ENCODE measurements at places on chromosomes 16 and 17. TPM values are rescaled to one million over a fixed set of nuclear protein-coding genes. Genes with fewer than 3 reads are reported as not detected.

Gene SLC6A4
- total RNA-seq = 0.98 TPM

Gene TBKBP1
- 13.8 TPM for total RNA-seq

Gene EXOSC6
- 19.2 TPM for total RNA-seq

Gene KRTAP17-1
- not detected for total RNA-seq

Gene LPO
- not detected for total RNA-seq

Gene SOCS1
- total RNA-seq = 22.1 TPM

Gene C17orf107
- 1.7 TPM for total RNA-seq

Gene MMP28
- 32.2 TPM for total RNA-seq

Gene RNF222
- total RNA-seq = 2.5 TPM

Gene ANKRD40CL
- not detected for total RNA-seq

Gene OR2C1
- 0.74 TPM for total RNA-seq

Gene PPP1R27
- not detected for total RNA-seq

Gene ZNF18
- total RNA-seq = 10.8 TPM

Gene GNGT2
- 6.6 TPM for total RNA-seq

Gene CD68
- 40.0 TPM for total RNA-seq

Gene SOST
- total RNA-seq = not detected

- no peak for DNase-seq
Observed at GRCh38 chr17:81027038-81027437, 7.9 kb upstream of the BAIAP2 start.

- no peak for DNase-seq
Observed at GRCh38 chr17:3892095-3892998, 506 bp downstream of the CAMKK1 start.

GRCh38 chr17:32927201-32927723 lies 691 bp upstream of the TMEM98 start:
- DNase-seq = no peak

GRCh38 chr17:72165867-72166439 lies 45.1 kb downstream of the SOX9 start:
- no peak for DNase-seq

- DNase-seq = no peak
Observed at GRCh38 chr17:48542114-48542656, 2.7 kb downstream of the HOXB2 start.

- no peak for DNase-seq
Observed at GRCh38 chr16:86928523-86929011, 350.2 kb downstream of the FOXL1 start.

GRCh38 chr17:45414990-45415881 lies 17.4 kb downstream of the ARHGAP27 start:
- DNase-seq = no peak

DNA sequence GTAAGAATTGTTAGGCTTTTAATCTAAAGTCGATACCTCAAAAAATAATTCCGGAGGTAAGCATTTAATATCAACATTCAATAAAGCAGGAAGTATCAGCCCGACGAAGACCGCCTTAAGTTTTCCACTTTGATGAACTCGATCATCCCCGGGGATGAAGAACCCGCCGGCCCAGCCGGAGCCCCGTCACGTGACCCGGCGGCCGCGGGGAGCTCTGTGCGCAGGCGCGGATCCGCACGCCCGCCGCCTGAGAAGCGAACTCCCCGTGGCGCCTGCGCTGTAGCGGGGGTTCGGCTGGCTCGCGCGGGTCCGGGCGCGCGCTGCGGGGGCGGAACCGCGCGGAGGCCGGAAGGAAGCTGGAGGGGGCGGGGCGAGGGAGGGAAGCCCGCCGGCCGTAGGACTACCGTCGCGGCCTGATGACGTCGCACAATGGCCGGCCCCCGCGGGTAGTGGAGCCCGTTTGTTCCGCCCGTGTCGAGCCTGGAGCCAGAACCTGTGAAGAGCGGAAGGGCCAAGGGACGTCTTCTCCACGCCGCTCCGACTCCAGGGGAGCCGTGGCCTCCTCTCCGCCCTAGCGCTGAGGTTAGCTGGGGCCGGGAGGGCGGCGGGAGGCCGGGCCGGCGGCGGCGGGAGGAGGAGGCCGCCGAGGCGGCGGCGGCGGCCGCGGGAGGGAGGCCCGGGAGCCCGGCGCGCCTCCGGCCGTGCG lies at the start of gene ZC3H18:
ZC3H18 (plus strand) TSS at position 419 of the 706 bp plus-strand sequence. CDS start 6,721 bp downstream, outside the sequence.
- DNase-seq = peak; percentile 98

DNA sequence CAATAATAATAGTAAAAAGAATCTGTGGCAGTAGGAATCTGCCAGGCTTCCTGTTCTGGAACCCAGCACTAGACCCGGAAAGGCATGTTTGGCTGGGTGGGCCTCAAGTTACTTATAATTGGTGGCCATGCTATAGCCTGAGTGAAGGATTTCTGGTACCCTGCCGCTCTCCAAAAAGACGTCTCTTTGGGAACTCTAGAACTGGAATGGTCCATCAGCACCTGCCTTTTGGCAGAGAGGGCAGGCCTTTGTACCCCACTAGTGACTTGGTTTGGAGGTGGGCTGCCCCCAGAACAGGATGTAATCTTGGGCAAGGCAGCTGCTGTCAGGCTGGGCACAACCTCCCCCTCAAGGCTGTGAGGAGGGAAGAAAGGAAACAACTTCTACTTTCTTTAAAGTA lies 29.3 kb upstream of the ST6GALNAC1 start:
- DNase-seq = no peak

GRCh38 chr17:49862781-49863331 lies 15.0 kb upstream of the TAC4 start:
- DNase-seq = no peak

- no peak for DNase-seq
Observed at GRCh38 chr17:8064561-8065019, 22.9 kb downstream of the ALOX12B start.

- DNase-seq = no peak
Observed at GRCh38 chr17:50154604-50155003, 4.1 kb upstream of the PPP1R9B start.

DNA sequence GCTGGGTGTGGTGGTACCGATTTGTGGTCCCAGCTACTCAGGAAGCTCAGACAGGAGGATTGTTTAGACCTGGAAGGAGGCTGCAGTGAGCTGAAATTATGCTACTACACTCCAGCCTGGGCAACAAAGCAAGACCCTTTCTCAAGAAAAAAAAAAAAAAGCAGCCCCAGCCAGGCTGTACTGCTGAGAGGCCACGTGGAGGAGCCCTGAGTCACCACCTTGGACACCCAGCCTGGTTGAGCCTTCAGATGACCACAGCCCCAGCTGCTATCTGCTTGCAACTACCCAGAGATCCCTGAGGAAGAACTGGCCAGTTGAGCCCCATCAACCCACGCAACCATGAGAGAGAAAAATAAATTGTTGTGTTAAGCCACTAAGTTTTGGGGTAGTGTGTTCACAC lies 23.6 kb upstream of the GPRC5C start:
- DNase-seq = no peak

GRCh38 chr16:71432906-71433305 lies 8.9 kb downstream of the TLE7 start:
- DNase-seq = no peak

- DNase-seq = no peak
Observed at GRCh38 chr16:30780549-30780948, 6.5 kb downstream of the ZNF629 start.

DNA sequence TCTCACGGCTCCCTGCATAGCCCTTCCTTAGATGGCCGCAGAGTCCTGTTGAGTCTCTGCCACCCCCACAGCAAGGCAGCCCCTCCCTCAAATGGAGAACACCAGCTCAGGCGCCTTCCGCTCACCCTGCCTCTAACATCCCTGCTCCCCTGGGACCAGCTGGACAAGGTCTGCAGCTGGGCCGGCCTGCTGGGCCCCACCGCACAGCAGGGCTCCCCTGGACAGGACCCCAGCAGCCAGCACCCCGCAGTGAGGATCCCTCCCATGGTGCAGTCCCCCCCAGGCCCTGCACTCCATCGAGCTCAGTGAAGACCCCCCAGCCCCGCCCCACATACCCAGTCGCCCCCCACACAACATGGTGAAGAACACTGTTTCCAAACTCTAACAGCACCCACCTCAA lies 10.2 kb downstream of the ATP2A3 start:
- no peak for DNase-seq

DNA sequence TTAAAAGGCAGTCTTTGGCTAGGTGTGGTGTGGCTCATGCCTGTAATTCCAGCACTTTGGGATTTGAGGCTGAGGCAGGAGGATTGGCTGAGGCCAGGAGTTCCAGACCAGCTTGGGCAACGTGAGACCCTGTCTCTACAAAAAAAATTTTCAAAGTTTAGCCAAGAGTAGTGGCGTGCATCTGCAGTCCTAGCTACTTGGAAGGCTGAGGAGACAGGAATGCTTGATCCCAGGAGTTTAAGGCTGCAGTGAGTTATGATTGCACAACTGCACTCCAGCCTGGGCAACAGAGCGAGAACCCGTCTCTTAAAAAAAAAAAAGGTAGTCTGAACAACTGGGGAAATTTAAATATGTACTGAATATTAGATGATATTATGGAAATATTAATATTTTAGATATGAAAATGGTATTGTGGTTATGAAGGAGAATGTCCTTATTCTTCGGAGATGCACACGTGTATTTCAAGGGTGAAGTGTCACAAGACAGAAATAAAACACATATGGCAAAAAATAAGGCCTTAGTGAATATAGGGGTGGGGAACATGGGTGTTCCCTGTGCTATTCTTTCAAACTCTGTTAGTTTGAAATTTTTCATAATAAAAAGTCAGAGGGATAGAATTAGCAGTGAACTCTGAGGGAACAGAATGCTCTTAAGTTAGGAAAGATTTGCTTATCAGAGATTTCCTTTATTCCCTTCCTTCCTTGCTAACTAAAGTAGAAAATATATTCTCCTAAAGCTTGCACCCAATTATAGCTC lies 144.7 kb downstream of the CDK5R1 start:
- no peak for DNase-seq

DNA sequence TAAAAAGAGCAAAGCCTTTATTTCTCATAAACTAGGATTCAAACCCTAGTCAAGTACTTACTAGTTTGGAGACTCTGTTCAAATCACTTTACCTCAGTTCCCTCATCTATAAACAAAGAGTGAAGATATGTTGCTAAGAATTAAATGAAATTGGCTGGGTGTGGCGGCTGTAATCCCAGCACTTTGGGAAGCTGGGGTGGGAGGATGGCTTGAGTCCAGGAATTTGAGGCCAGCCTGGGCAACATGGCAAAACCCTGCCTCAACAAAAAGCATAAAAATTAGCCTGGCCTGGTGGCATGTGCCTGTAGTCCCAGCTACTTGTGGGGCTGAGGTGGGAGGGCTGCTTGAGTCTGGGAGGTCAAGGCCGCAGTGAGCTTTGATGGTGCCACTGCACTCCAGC lies 114.5 kb upstream of the CREBBP start:
- no peak for DNase-seq

DNA sequence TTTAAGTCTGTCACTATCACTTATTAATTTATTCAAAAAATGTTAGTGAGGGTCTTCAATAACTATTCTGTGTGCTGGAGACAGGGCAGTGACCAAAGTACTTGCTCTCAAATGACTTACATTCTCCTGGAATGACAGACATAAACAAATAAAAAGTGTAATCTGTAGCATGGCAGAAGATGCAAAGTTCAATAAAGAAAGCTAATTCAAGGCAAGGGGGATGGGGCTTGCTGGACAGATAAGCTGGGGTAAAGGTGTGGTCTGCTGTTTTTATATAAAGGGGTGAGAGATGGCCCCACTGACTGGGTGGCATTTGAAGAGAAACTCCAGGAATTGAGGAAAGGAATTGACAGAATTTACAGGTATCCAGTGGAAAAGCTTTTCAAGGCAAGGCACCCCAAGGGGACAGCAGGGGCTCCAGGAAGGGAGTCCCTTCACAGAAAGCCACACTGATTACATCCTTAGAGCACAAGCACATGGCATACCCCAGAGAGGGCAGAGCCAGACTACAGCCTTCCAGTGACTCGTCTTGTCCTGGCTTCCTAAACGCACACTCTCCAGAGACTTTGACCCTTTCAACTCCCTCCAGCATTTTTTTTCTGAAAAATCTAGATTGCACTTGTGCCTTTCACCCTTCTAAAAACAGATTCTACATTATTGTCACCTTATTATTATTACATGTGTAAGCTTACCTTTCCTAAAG lies 123.7 kb upstream of the HS3ST3A1 start:
- DNase-seq = no peak

GRCh38 chr17:2936771-2937321 lies 126.6 kb downstream of the OR1D5 start:
- DNase-seq = no peak

- no peak for DNase-seq
Observed at GRCh38 chr16:17578981-17579874, 108.5 kb upstream of the XYLT1 start.

DNA sequence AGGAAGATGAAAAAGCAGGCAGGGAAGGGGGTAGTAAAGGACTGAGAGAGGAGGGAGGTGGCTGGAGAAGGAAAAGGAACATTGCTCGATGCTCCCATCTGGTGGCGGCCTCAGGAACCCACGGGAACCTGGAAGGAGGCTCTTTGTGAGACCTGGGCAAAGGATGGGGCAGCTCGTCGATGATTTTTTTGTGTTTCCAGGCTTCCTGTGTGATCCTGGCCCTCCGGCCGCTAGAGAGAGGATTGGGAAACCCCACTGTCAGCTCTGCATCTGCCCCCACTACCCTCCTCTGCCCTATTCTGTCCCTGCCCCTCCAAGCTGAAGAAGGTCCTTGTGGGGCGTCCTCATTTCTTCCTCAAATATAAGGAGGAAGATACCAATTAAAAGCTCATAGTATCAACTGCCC lies 6.6 kb downstream of the WFIKKN2 start:
- no peak for DNase-seq

- DNase-seq = no peak
Observed at GRCh38 chr17:34451313-34451712, 88.3 kb upstream of the CCL1 start.

GRCh38 chr17:27538156-27538955 lies 82.1 kb downstream of the KSR1 start:
- no peak for DNase-seq

- DNase-seq = no peak
Observed at GRCh38 chr17:27575912-27576252, 55.1 kb upstream of the LGALS9 start.

DNA sequence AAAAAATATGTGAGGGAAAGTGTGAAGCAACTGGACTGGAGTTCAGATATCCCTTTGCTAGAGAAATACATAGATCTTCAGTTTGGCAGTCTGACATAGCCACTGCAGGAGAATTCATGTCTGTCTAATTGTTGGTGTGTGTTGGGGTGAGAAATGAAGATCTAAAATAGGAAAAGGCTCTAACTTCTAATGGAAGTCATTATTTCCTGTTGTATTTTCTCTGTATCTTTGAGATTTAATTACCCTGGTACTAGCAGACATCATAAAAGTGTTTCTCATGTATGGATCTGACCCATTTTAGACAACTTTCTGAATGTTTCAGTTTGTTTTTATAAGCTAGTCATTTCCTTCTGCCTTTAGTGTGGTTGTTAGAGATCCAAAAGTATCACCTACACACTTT lies 128.3 kb downstream of the NLK start:
- DNase-seq = no peak

- DNase-seq = no peak
Observed at GRCh38 chr17:81551458-81552243, 502 bp downstream of the FAAP100 start.

GRCh38 chr16:89187770-89188392 lies 12.5 kb downstream of the SLC22A31 start:
- DNase-seq = no peak

GRCh38 chr17:34503528-34504195 lies 75.7 kb upstream of the TMEM132E start:
- no peak for DNase-seq

GRCh38 chr16:81142864-81143263 lies 46.7 kb upstream of the GCSH start:
- no peak for DNase-seq
